ENCODE measurements at places on chromosomes 1 and 21.
A peak's percentile ranks its signal among the peaks of the same experiment; 100 is the strongest.

- no peak for DNase-seq
Measured at GRCh38 chr1:58572690-58573089, 4.4 kb downstream of the TACSTD2 start.

DNA sequence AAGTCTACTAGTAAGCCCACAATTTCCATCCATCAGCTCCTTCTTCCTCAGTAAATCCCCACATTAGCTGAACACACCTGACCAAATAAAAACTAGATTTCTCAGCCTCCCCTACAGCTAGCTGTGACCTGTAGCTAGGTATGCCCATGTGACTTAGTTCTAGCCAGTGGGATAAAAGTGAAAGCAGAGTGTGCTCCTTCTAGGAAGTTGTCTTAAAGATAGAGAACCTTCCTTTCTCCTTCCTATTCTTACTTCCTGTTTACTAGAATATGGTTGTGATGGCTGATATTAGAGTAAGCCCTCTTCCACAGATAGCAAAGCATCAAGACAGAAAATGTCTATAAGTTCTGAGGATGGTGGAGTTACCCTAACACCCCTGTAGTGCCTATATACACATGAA lies 67.0 kb downstream of the PIK3R3 start:
- DNase-seq = no peak

GRCh38 chr1:111515291-111516004 lies 12.0 kb upstream of the ADORA3 start:
- peak; percentile 16 for DNase-seq

GRCh38 chr1:66140072-66140471 lies 347.4 kb downstream of the PDE4B start:
- DNase-seq = no peak

DNA sequence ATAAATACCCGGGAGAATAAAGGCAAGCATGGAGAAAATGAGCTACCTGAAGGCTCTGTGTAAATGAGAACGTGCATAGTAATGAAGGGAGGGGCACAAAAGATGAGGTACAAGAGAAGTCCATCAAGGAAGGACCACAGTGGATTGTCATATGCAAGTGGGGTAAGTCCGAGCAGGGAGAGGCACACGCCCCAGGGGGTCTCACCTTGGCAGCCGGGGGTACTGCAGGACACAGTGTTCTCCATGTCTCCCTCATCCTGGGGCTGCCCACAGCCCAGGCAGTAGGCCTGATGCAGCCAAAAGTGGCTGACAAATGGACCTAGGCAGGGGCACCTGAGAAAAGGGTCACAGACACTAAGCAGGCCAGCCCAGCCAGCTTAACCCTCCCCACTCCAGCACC lies 10.0 kb downstream of the DCST2 start:
- DNase-seq = no peak

GRCh38 chr1:175774921-175775320 lies 31.5 kb upstream of the TNR start:
- DNase-seq = no peak

- DNase-seq = no peak
Measured at GRCh38 chr1:3454811-3455618, 550 bp downstream of the ARHGEF16 start.

DNA sequence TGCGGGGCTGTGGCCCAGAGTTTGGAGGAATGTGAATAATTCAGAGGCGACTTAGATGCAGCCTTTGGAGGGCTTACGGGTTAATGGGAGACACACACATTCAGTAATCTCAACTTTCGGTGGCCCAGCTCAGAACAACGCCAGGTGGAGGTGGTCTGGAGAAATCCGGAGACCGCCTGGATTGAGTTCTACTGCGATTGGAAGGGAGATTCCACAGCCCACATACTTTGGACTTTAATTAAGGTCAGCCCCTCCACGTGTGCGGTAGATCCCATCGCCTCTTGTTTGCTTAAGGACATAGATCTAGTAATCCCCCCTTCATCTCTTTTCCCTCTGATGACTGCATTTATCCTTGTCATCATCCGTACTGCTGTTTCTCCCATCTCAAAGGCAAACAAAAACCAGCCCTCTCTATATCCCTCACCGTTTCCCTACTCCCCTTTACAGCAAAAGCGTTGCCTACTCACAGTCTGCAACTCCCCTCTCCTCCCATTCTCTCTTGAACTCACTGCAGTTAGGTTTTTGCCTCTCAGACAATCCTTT lies 720 bp upstream of the BSDC1 start:
- no peak for DNase-seq

- DNase-seq = no peak
Measured at GRCh38 chr1:215517441-215517891, 49.6 kb upstream of the KCTD3 start.

- no peak for DNase-seq
Measured at GRCh38 chr1:99669376-99669775, 23.5 kb downstream of the PALMD start.

- DNase-seq = no peak
Measured at GRCh38 chr1:215539803-215540570, 27.1 kb upstream of the KCTD3 start.

DNA sequence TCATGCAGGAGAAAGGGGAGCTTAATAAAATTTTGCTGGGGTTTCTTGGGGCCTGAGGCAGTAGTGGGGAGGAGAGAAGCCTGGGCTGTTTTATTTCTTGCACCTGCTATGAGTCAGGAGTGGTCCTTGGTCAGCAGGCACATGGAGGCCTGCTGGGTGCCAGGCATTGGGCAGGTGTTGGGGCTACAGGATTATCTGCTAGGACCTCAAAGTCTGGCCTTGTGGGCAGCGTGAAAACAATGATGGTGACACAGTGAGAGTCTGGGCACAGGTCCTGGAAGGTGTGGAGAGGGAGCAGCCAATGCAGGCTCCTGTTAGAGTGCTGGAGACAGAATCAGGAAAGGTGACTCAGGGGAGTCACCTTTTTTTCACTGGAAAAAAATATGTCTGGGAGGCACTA lies 17.2 kb downstream of the ROR1 start:
- no peak for DNase-seq

Data from stimulated activated CD8-positive, alpha-beta memory T cell treated with anti-CD3 and anti-CD28 coated beads, Interleukin-12 subunit alpha, Interleukin-12 subunit beta, amount 100 ng/mL, for 4 hours (primary cell).